Activated CD8-positive, alpha-beta memory T cell treated with anti-CD3 and anti-CD28 coated beads for 1 hour (primary cell): ENCODE measurements at places on chromosomes 12 and 14.

DNA sequence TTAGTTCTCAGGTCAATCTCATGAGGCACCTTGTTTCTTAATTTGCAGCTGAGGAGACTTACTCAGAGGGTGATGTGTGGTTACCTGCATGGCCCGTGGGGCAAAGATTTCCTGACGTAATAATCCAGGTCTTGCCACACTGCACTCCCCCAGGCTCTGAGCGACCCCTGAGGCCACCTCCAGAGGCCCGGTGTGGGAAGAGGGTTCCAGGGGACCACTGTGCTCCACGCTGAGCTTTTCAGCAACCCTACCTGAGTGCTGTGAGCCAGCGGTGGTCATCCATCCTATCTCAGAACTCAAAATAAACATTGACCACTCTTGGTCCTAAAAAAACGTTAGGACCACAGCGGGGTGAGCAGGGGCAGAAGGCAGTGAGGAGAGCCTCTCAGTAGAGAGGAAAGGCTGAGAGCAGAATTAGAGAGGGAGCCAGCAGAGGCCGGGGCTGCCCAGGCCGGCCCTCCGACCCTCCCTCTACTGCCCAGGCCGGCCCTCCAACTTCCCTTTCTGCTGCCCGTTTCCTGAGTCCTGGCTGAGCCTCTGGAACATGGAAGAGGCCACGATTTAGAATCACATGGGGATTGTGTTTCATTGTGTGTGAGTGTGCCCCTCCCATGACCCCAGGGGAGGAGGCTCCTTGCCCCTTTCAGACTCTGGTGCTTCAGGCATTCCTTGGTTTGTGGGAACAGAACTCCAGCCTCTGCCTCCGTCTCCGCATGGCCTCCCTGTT, 188.2 kb upstream of the DIO3 start:
- no peak for DNase-seq

- DNase-seq = no peak
These were observed 24.7 kb downstream of the SERPINA3 start for GRCh38 chr14:94636744-94637412.

DNA sequence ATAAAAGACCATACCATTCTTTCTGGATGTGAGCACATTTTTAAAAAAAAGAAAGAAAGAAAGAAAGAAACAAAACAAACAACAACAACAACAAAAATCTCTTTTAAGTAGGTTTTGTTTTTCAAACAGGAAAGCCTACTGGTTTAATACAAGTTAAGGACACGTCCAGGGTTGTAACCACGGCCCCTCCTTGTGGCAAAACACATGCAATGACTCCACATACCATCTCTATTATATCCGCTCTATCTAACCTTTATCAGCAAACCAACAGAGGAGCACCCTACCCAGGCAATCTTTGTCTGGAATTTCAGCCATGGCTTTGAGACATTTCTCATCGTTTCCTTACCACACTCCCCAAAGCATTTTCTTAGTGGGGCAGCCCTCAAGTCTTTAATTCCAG, 360.5 kb upstream of the TMPO start:
- no peak for DNase-seq

DNA sequence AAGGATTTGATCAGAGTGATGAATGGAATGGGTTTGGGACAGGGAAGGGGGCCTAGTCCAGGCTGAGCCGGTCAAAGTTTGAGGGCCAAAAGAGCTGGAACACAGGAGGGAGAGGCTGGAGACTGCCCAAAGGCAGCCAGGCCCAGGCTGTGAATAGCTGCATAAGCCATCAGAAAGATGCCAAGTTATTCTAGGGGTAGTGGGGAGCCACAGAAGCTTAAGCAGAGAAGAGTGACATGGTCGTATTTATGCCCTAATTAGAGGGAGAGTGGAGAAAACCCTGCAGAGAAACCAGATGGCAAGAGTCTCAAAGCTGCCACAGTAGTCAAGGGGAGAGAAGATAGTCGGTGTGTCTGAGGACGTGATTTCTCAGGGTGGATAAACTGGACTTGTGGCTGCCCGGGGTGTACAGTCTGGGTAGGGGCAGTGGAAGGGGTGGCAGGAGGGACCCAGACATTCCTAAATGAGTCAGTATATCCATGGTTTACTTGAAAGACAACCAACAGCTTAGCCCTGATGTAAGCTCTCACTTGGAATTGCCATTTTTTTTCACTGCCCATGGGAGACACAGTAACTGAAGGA, 99.2 kb downstream of the PRICKLE1 start:
- no peak for DNase-seq

DNA sequence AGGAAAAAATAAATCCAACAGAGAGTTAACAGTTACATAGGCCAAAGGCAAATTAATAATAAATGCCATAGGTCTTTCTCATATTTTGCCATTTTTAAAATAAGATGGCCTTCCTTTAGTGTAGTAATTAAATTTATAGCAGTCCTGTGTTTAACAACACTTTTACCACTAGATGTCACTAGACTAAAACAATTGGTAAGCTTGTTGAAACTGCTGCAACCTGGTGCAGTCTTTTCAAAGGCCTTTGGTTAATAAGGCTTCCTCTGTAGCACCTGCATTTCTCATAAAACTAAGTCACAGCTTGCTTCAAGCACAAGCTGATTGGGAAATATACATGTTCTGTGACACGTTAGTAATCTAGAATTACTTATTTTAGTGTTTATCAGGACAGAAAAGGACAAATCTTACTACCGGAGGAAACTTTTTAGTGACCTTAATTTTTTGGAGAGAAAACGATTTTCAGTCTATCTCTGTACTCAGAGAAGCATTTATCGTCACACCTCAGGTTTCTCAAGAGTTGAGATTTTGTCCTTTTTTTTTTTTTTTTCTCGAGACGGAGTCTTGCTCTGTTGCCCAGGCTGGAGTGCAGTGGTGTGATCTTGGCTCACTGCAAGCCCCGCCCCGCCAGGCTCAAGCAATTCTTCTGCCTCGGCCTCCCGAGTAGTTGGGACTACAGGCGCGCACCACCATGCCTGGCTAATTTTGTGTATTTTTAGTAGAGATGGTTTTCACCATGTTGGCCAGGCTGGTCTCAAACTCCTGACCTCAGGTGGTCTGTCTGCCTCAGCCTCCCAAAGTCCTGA, 20.0 kb downstream of the BORCS5 start:
- DNase-seq = no peak

DNA sequence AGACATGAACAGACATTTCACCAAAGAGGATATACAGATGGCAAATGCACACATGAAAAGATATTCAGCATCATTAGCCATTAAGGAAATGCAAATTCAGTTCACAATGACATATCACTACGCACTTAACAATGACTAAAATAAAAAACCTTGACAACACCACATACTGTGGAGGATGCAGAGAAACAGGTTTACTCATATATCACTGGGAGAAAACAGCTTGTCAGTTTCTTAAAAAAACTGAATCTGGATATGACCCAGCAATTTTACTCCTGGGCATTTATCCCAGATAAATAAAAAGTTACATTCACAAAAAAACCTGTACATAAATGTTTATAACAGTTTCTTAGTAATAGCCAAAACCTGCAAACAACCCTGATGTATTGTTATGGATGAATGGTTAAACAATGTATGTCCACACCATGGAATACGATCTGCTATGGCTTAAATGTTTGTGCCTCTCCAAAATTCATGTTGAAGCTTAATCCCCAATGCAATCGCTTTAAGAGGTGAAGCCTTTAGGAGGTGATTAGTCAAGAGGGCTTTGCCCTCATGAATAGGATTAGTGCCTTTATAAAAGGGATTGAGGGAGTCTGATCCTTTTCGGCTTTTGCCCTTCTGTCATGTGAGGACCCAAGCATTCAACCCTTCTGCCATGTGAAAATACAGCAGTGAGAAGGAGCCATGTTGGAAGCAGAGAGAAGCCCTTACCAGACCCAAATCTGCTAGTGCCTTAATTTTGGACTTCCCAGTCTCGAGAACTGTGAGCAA, 36.0 kb upstream of the PPP4R3A start:
- no peak for DNase-seq

GRCh38 chr14:88323086-88323522, at the start of gene KCNK10:
TSS of gene KCNK10 (minus strand) at chr14:88323269. CDS start at chr14:88322798, 471 bp downstream.
- DNase-seq = no peak

GRCh38 chr14:79378020-79378419, 833.3 kb downstream of the DIO2 start:
- no peak for DNase-seq

DNA sequence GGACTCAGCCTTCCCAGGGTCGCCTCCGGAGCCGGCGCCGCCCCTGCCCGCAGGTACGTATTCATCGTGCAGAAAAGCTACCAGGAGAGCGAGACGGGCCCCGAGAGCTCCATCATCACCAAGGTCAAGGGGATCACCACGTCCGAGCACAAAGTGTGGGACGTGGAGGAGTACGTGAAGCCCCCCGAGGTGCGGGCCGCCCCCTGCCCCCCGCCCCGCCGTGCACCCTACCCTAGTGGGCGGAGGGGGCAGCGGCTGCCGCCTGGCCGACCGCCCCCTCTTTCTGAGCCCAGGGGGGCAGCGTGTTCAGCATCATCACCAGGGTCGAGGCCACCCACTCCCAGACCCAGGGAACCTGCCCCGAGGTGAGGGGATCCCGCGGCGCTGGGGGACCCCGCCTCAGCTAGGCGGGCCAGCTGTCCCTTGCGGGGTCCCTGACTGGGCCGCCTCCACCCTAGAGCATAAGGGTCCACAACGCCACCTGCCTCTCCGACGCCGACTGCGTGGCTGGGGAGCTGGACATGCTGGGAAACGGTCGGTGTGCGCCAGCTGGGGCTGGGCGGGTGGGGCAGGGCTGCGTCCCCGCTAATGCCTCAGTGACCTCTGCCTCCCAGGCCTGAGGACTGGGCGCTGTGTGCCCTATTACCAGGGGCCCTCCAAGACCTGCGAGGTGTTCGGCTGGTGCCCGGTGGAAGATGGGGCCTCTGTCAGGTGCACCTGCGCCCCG, 973 bp downstream of the P2RX2 start:
- DNase-seq = no peak

DNA sequence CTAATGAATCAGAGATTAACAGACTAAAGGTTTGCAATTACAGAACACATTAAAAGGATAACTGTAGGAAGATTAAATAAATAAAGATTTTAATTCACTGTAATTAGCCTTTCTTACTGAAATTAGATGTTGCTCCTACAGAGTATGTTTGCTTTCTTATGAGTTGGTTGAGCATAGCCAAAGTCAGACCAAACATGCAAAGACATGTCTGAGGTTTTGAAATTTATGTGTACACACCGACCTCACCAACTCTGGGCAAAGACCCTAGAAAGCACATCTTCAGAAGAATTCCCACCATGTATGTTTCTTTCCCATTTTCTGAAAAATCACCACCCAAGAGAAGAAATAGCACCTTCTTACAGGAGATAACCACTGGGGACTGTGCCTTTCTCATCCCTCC, 159.2 kb downstream of the PAX9 start:
- DNase-seq = no peak

- DNase-seq = no peak
These were observed 12.3 kb downstream of the SCAF11 start for GRCh38 chr12:45978108-45978507.

GRCh38 chr14:103629503-103630121, 601 bp downstream of the KLC1 start:
- no peak for DNase-seq

- DNase-seq = no peak
These were observed 19.9 kb downstream of the SLC35F4 start for GRCh38 chr14:57845802-57846531.

GRCh38 chr12:127560041-127560478, 706.9 kb upstream of the TMEM132C start:
- no peak for DNase-seq

- no peak for DNase-seq
These were observed 26.4 kb downstream of the NOS1 start for GRCh38 chr12:117334855-117335587.

DNA sequence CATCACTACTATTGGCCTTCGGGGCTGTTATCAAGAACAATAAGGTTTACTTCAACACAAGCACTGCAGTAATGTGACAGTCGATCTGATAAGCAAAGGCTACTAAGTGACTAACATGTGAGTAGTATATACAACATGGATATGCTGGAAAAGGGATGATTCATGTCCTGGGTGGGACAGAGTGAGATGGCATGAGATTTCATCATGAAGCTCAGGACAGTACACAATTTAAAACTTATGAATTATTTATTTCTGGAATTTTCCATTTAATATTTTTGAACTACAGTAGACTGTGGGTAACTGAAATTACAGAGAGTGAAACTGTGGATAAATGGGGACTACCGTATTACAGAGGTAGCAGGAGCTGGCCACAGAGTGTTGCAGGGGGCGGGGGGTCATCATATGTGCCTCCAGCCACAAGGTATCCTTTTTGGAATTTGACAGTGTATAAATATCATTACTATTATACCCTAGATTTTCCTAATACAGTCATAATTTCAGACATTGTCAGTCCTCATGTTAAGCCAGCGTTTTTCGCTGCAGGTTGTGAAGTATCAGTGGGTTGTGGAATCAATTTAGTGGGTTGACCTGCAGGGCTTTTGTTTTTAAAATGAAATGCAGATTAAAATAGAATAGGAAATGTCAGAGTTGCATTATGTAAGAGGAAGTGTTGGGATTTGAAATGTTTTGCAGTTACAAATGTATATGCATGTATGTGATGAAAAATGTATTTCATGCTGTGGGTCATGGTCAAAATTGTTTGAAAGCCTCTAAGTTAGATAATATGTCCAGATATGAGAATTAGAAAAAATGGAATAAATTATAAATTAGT, 148.0 kb upstream of the NUDT4 start:
- no peak for DNase-seq

DNA sequence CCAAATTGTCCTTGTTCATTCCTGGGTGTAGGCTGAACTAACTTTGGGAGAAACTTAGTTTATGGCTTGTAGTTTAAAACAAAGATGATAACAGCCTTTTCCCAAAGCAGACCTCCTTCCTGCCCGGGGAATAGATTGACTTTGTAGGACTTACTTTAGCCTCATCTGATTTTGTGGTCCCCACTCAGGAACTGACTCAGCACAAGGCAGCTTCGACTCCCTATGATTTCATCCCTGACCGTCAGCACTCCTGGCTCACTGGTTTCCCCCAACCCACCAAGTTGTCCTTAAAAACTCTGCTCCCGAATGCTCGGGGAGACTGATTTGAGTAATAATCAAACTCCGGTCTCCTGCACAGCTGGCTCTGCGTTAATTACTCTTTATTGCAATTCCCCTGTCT, 40.1 kb upstream of the DDHD1 start:
- DNase-seq = no peak

DNA sequence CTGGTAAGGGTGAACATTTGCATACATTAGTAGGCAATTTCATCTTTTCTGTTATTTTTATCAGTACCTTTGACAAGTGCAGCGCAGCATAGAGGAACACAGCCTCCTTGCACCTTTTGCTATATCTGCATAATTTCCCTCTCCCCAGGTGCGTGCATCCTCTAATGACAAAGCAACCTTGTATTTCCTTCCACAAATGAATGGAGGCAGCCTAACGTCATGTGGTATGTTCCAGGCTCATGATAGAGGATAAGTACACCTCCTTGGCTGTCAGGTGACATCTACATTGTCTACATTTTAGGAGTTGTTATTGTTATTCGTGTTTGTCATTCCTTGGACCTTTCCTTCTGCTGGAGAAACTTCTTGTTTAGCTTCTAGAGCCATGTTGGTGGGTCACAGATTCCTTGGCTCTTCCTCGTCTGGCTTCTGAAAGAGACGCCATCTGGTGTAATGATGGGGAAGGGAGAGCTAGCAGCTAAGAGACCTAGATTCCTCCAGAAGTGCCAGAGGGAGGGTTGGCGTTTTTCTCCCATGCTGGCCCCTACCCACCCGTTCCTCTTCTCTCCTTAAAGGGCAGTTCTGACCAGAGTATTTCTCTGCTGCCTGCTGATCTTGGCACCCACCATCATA, 37.0 kb downstream of the EVL start:
- no peak for DNase-seq

- DNase-seq = no peak
These were observed 26.4 kb downstream of the APAF1 start for GRCh38 chr12:98671459-98671858.
